ENCODE measurements at places on chromosomes 13 and 19. TPM values are rescaled to one million over a fixed set of nuclear protein-coding genes. Genes with fewer than 3 reads are reported as not detected.

DNA sequence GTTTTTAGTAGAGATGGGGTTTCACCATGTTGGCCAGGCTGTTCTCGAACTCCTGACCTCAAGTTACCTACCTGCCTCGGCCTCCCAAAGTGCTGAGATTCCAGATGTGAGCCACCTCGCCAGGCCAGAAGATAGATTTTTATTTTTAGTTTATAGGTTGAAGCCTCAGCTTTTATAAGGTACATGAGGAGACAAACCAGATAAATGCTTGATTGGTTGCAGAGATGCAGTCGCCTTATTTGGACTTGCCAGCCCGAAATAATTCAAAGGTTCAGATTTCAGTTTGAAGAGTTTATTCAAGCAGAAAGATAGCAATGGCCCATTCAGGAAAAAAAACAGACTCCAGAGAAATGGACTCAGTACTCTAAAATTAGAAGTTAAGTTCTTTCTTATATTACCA lies 3.1 kb downstream of the ZNF69 start:
- no peak for DNase-seq

GRCh38 chr13:109971456-109972090 lies 185.2 kb upstream of the IRS2 start:
- DNase-seq, result peak; percentile 23

- no peak for DNase-seq
These were observed 628 bp downstream of the BEST2 start for GRCh38 chr19:12752056-12752781.

DNA sequence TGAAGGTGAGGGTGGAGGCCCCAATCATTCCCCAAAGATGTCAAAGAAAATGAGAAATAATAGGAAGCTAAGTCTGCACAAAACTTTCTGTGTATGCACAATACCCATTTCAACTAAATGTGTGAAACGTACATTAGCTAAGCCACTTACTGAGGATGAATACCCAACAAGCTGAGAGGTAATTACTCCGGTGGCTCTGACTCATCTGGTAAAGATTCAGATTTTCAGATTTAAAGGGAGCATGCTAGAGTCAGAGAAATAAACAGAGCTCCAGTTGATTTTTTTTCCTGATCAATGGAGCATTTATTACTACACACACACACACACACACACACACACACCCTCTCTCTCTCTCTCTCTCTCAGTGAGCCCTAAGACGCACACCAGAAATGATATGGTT lies 194.8 kb upstream of the ARGLU1 start:
- DNase-seq, result no peak

DNA sequence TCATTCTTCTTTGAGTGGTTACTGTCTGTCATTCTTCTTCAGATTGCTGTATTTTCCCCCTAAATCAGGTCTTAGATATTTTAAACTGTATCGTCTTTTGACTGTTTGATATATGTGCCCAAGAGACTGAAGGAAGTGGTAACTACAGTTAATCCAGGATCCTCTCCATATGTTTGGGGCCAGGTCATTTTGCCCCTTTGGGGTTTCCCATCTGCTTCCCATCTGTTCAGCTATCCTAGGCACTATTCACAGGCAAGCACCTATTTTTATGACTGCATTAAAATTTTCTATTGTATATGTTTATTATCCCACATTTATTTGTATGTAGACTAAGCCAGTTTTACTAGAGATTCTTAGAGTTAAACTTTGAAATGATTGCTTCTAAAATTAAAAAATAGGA lies 244.2 kb downstream of the PCCA start:
- no peak for DNase-seq

DNA sequence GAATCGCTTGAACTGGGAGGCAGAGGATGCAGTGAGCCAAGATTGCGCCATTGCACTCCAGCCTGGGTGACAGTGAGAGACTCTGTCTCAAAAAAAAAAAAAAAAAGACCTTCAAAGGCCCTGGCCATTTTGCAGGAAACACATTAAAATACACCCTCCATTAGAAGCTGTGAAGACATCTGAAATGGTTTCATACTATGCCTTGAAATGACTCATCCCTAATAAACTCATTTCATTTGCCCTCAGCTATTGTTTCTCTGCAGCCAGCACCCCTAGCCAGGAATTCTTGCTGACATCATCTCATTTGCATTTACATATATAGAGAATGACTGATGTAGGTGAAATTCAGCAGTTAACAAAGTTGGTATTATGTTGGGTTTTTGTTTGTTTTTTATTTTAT lies 8.7 kb downstream of the EML2 start:
- DNase-seq, result peak; percentile 82

Gene RGCC
- total RNA-seq, result 101 TPM

All from fibroblast of villous mesenchyme (primary cell).